Thyroid gland (tissue), 4 donors: ENCODE measurements at places on chromosomes 12 and 14.
A peak's percentile ranks its signal among the peaks of the same experiment; 100 is the strongest.

DNA sequence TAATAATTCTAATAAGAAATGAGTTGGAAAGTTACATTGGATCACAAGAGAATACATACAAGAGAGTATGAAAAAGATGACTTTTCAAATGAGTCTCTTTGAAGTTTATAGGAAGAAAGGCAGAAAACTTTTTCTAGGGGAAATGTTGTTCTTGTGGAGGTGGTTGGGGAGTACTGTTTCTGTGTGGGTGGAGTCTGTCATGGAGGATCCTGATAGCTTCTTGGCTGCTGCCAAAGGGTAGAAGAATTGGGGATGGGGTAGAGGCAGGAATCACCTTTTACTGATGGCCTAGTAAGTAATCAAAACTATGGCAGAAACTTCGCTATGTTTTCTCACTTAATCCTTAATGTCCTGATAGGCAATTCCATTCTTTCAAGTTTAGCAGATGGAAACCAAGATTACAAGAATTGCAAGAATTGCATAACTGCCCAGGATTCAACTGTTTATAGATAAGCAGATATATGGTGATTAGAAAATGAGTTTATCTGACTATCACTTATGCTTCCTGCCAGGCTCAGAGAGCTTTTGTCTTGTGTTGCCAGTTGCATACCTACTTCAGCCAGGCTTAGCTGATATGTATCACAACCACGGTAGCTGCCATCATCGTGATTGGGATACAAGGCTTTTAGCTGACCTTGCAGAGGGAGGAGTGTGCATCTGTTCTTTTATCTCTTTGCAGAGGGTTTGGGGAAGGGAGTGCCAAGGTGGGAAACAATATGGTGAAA is 463.9 kb downstream of the TMTC2 start:
- H3K4me1 ChIP-seq, result no peaks in the 10 kb centered on the region
- no peaks in the 10 kb centered on the region for H3K36me3 ChIP-seq
- H3K27ac ChIP-seq, result no peak overlapping the region
- no peaks in the 10 kb centered on the region for H3K27me3 ChIP-seq
- no peak overlapping the region for H3K4me3 ChIP-seq

- H3K4me1 ChIP-seq, result no peaks in the 10 kb centered on the region
- H3K27ac ChIP-seq, result no peak overlapping the region
- H3K36me3 ChIP-seq, result no peaks in the 10 kb centered on the region
- no peak for DNase-seq
Measured at GRCh38 chr12:90013409-90013808, 304.8 kb upstream of the ATP2B1 start.

GRCh38 chr14:68097727-68098126 is 278.1 kb downstream of the RAD51B start:
- no peak overlapping the region for H3K27ac ChIP-seq
- no peaks in the 10 kb centered on the region for H3K36me3 ChIP-seq
- no peak for DNase-seq
- H3K4me3 ChIP-seq, result no peak overlapping the region

DNA sequence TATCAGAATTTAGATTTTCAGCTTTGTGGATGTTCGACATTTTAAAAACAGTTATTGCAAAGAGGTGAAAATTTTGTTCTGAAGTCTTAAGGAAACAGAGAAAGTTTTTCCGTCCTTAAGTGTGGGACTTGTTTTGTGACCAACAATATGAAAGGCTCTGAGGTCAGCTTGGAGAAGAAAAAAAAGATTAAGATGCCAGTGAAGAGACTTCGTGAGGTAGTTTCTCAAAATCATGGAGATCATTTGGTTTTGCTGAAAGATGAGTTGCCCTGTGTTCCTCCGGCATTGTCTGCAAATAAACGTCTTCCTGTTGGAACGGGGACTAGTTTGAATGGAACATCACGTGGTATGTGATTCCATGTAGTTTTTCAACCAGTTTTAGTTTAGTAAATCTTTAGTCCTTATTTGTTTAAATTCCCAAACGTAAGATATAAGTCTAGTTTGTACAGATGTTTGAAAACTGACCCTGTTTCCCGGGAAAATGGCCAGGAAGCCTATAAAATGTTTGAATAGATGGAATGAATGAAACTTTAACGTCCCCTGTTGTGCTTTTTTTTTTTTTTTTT is 682 bp downstream of the KIAA0586 start:
- no peaks in the 10 kb centered on the region for H3K27me3 ChIP-seq
- no peaks in the 10 kb centered on the region for H3K36me3 ChIP-seq
- H3K4me1 ChIP-seq, result peaks cover 21% of the 10 kb centered on the region
- peak overlapping the region; percentile 41 for H3K27ac ChIP-seq
- H3K4me3 ChIP-seq, result peak overlapping the region; percentile 9

- H3K4me1 ChIP-seq, result peaks cover 52% of the 10 kb centered on the region
- DNase-seq, result no peak
- peak overlapping the region; percentile 87 for H3K27ac ChIP-seq
- H3K27me3 ChIP-seq, result no peaks in the 10 kb centered on the region
Measured at GRCh38 chr14:22979748-22980392, 2.5 kb downstream of the AJUBA start.

DNA sequence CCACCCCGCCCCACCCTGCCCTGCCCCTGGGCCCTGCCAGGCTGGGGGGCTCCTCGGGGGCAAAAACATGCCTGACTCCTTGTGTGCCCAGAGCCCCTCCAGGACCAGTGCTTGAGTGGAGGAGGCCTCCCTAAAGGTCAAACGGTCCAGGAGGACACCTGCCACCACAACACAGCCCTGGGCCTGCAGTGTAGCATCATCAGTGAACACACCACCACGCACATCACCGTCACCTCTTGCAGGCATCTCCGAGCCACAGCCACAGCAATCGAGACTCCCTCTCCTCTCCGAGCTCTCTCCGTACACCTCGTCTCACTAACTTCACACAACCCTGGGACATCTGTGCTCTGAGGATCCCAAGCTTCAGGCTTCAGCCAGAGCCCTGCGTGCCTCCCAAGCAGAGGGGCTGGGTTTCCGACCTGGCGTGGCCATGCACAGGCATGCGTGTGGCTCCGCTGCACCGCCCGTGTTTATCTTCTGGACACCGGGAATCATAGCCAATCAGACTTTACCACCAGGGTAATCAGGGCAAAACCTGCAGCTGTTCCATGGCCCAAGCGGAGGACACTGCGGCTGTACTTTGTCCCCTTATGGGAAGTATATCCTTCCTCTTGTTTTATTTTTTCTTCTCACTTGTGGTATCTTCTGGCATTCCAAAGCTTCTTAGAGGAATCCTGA is 6.2 kb upstream of the DIO3 start:
- no peak overlapping the region for H3K27ac ChIP-seq
- H3K36me3 ChIP-seq, result no peaks in the 10 kb centered on the region
- no peak for DNase-seq
- no peak overlapping the region for H3K4me3 ChIP-seq

DNA sequence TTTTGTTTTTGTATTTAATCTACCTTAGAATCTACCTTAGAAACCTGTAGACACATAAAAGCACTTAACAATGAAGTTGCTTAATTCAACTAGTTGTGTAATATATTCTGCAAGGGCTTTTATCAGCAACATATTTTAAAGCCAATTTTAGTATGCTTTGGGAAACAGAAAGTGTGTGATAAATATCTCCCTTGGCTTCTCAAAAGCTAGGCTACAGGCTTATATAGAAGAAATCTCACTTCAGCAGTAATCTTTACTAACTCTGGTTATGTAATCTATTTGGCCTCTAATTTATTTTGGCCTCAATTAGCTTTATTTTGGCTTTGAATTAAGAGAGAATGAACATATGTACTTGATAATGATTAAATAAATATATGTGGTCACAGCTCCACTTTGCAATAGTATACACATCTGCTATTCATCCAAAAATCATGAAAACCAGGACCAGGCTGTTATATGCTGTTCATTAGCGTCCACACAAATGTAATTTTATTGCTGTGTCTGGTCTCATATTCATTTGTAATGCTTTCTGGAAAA is 37.2 kb downstream of the LRP6 start:
- no peak overlapping the region for H3K27ac ChIP-seq
- no peaks in the 10 kb centered on the region for H3K36me3 ChIP-seq
- DNase-seq, result no peak
- no peak overlapping the region for H3K4me3 ChIP-seq
- no peaks in the 10 kb centered on the region for H3K27me3 ChIP-seq

- no peak overlapping the region for H3K27ac ChIP-seq
- no peaks in the 10 kb centered on the region for H3K4me1 ChIP-seq
- DNase-seq, result no peak
Measured at GRCh38 chr12:93587611-93588010, 15.1 kb downstream of the SOCS2 start.

GRCh38 chr14:41805633-41806032 is 199.0 kb downstream of the LRFN5 start:
- H3K4me1 ChIP-seq, result no peaks in the 10 kb centered on the region
- H3K27me3 ChIP-seq, result no peaks in the 10 kb centered on the region
- DNase-seq, result no peak

DNA sequence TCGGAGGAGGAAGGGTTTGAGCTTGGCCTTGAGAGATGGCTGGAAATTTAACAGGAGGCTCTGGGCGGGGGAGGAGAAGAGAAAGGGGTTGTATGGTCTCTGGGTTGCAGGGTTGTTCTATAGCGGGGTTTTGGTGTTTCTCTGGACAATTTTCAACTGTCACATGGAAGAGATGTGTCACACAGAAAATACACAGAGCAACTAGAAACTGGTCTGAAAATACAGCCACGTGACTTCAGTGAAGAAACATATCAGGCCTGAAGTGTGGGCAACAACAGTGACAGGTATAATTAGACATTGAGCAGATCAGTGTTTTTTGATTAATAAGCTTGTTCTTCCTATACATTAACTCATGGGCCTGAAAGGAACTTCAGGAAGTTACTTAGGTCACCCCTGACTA is 205.3 kb upstream of the HMGA2 start:
- no peak overlapping the region for H3K27ac ChIP-seq
- no peaks in the 10 kb centered on the region for H3K27me3 ChIP-seq
- no peak for DNase-seq
- H3K4me1 ChIP-seq, result no peaks in the 10 kb centered on the region
- H3K36me3 ChIP-seq, result no peaks in the 10 kb centered on the region

- H3K27ac ChIP-seq, result peak overlapping the region; percentile 97
- DNase-seq, result peak; percentile 82
Measured at GRCh38 chr12:114691196-114691595, 7.2 kb upstream of the TBX3 start.

GRCh38 chr14:103736546-103737431 is 21.2 kb downstream of the ZFYVE21 start:
- no peaks in the 10 kb centered on the region for H3K27me3 ChIP-seq
- H3K36me3 ChIP-seq, result peaks cover 75% of the 10 kb centered on the region
- H3K4me1 ChIP-seq, result peaks cover 20% of the 10 kb centered on the region

DNA sequence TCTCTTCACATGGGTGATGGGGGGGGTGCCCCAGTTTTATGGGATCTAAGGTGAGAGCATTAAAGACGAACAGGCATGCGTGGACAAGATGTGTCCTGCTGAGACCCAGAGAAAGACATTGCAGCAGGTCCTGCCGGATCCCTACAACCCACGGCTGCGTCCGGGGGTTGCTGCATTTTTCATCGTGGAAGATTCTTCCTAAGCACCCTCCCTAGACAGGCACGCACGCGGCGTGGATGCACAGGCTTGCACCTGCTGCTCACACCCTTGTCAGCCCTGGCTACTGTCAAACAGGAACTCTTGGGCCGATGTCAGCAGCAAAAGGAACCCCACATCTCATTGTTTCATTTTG is 280.6 kb upstream of the RTL1 start:
- H3K36me3 ChIP-seq, result no peaks in the 10 kb centered on the region
- no peaks in the 10 kb centered on the region for H3K4me1 ChIP-seq
- no peak overlapping the region for H3K27ac ChIP-seq
- H3K4me3 ChIP-seq, result no peak overlapping the region
- no peak for DNase-seq

- H3K4me3 ChIP-seq, result no peak overlapping the region
- no peaks in the 10 kb centered on the region for H3K36me3 ChIP-seq
- no peak overlapping the region for H3K27ac ChIP-seq
- DNase-seq, result no peak
Measured at GRCh38 chr12:110245369-110245772, 35.7 kb upstream of the ATP2A2 start.

DNA sequence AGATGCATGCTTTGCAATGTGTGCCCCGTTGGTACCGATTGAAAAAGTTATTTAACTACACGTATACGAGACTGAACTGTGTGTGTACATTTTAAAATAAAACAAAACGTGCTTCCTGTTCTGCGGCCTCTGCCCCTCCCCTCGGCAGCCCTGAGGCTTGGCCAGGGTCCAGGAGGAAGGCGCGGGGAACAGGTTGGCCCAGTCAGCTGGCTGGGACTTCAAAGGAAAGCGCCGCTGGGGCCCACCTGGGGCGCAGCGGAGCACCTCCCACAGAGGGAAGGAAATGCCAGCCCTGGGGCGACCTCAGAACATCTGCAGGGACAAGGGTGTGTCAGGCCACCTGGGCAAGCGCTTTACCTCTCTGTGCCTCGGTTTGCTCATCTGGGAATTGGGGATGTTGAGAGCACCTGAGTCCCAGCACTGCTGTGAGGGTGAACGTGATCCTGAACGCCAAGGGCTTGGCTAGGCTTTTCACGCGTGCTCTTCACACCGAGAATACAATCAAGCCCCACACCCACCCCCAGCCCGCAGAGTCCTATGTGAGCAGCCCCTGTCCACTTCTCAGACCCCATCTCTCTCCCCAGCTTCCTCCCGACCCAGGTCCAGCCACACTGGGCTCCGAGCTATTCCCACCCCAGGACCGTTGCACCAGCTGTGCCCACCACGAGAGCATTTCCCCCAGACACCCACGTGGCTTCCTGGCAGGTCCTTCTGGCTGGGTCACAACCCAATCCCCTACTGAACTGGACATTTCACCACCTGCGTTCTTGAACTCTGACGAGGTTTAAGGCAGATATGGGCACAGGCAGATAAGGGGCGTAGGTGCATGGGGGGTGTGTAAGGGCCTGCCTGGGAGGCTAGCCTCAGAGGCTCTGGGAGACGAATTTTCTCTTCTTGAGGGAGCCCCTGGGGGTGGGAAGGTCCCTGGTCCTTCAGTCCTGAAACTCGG is 41.9 kb upstream of the NCOR2 start:
- H3K4me3 ChIP-seq, result no peak overlapping the region
- peaks cover 8% of the 10 kb centered on the region for H3K4me1 ChIP-seq
- no peaks in the 10 kb centered on the region for H3K36me3 ChIP-seq
- no peaks in the 10 kb centered on the region for H3K27me3 ChIP-seq

DNA sequence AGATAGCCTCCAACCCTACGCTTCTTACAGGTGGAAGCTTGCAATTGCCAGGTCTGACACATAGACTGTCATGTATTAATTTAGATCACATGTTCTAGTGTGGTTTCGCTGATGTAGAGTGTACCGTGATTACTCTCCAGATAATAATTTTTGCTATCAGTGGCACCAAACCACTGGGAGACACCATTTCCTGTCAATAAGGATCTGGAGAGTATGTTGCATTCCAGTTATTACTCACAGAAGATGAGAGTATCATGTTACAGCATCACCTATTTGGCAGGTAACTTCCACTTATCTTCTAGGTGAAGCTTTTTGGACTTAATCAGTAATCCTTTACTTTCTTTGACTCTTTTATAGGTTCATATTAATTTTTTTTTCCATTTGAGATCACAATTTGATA is 147.2 kb downstream of the HELB start:
- H3K4me3 ChIP-seq, result no peak overlapping the region
- no peaks in the 10 kb centered on the region for H3K27me3 ChIP-seq
- no peaks in the 10 kb centered on the region for H3K36me3 ChIP-seq
- DNase-seq, result no peak
